Stimulated activated CD8-positive, alpha-beta memory T cell treated with anti-CD3 and anti-CD28 coated beads, Interleukin-4, amount 100 ng/mL, for 4 hours (primary cell): ENCODE measurements at places on chromosomes 11 and 22.

GRCh38 chr11:720642-721246 is 14.7 kb downstream of the EPS8L2 start:
- no peak for DNase-seq

DNA sequence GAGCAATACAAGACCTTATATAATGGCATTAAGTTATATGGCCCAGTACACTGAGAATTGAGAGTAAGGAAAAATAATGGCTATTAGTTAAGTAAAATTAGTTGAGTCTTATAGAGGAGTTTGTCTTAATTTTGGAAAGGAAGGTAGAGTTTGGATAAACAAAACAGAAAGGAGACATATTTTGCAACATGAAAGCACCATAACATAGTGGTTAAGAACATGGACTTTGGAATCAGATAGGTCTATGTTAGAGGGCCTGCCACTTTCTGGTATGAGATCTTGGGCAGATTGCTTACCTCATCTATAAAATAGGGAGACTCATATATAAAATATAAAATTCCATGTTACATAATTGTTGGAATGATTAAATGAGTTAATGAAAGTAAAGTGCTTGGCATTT is 68.9 kb downstream of the CSTPP1 start:
- DNase-seq, result no peak

DNA sequence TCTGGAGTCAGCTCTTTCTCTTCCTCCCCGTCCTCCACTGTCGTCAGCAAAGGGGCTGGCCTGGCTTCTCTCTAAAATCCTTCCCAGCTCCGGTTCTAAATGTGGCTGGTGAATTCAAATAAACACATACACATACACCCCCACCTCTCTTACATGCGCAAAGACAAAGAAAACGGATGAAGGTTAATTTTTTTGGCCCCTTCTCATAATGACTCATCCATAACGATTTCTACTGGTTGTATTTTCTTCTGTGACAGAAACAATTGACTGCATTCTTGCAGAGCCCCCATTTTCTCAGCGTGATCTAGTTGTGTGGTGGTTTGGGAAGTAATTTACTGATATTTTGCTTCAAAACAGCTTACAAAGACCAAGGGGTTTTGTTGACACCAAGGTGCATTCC is 130.0 kb upstream of the NTM start:
- no peak for DNase-seq

- no peak for DNase-seq
These were observed 836 bp downstream of the SPON1 start for GRCh38 chr11:13963169-13963948.

DNA sequence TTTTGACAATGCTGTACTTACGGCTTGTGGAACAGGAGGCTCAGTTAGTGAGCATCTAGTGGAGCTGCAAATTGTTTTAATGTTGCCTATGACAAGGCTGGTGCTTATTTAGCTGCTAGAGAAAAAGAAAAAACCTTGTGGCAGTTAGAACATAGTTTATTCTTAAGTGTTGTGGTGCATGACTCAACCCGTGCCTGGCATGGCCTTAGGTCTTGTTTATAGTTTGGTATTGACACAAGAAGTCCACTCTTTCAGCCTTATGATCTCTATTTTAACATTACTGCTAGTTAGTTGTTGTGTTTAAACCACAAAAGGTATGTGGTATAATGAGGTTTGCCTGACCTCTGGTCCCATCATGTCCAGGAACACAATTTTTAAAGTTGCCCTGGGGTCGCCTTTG is 744.6 kb downstream of the FAM181B start:
- no peak for DNase-seq

GRCh38 chr11:100872951-100873740 is 186.1 kb downstream of the ARHGAP42 start:
- DNase-seq, result no peak

DNA sequence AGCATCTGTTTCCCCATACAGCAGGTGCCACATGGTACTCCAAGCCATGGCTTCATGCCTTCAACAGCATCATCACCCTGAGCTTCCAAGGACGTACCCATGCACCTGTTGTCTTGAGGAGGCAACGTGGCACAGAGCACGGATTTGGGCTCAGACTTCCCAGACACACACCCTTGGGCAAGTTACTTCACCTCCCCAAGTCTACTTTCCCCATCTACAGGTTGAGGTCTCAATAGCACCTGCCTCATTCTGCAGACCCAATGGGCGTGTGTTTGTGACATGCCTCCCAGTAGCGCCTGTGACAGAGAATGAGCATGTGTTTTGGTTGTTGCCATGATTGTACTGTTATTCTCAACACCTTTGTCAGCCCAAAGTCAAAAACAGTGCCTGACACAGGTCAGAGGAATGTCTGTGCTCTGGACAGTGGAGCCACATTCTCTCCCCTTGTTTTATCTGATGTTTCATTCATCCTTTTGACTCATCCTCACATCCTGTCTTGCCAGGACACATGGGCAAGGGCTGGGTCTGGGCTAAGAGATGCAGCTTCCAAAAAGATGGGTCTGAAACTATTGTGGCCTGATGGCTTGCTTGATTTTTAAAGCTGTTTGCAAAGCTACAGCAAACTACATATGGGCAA is 53.4 kb upstream of the CCND1 start:
- DNase-seq, result no peak

- DNase-seq, result no peak
These were observed 24.5 kb upstream of the CCDC134 start for GRCh38 chr22:41775976-41776375.

GRCh38 chr11:10838881-10839280 is 19.0 kb downstream of the ZBED5 start:
- no peak for DNase-seq

GRCh38 chr22:23219822-23220484 is 39.6 kb downstream of the BCR start:
- no peak for DNase-seq

GRCh38 chr11:35158701-35159510 is 19.9 kb downstream of the CD44 start:
- no peak for DNase-seq

- DNase-seq, result no peak
These were observed 6.4 kb downstream of the ANO5 start for GRCh38 chr11:22199243-22199642.

DNA sequence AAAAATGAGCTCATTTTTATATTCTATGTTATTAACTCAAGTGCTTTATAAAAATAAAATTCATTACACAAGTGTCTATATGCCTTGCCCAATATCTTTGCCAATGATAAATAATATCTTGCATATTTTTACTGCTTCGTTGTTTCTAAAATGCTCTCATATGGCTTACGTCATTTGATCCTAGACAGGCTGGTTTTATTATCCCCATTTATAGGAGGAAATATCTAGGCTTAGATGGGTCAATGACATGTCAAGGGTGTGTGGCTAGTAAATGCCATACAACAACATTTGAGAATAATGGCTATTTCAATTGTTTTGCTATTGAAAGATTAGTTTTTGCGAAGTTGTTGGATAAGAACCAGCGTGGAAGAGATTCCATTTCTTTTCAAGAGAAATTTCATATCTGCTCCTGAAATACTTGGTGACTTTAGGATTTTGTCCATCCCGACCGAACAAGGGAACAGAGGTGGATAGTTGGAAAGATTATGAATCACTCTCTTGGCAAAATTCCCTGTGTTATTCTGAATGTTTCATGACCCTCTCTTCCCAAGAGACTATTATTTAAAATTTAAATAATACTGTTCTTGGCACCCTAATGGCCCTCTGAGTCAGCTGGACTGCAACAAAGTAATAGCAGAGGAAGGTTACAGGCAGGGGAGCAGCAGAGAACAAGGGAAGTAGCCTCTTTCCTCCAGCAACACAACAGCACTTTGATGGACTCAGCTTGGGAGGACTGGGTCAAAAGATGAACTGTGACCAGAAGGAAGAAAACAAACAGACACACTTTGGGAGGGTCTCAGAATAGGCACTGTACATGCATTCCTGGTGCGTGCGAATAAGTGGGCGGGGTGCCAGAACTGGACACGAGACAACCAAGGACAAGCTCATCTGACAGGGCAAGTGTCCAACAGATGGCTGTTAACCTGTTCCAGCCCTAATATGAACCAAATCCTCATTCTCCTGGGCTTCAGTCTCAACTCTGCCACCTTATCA is 94.5 kb downstream of the ME3 start:
- no peak for DNase-seq

- no peak for DNase-seq
These were observed 12.9 kb upstream of the CAT start for GRCh38 chr11:34425867-34426266.

DNA sequence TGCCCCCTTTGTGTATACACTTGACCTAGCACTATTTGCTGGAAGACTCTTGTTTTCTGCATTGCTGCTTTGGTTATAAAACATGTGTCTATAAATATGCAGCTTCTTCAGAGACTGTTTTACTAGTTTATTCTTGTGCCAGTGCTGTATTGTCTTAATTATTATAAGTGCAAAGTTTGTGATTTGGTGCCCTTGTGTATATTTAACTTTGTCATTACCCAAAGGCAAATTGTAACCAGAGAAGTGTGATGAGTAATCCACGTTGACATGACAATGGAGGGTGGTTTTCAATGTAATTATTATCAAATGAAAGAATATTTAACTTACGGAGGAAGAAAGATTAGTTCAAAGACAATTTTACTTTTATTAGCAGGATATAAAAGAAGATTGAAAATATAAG is 75.0 kb upstream of the PRODH start:
- no peak for DNase-seq

DNA sequence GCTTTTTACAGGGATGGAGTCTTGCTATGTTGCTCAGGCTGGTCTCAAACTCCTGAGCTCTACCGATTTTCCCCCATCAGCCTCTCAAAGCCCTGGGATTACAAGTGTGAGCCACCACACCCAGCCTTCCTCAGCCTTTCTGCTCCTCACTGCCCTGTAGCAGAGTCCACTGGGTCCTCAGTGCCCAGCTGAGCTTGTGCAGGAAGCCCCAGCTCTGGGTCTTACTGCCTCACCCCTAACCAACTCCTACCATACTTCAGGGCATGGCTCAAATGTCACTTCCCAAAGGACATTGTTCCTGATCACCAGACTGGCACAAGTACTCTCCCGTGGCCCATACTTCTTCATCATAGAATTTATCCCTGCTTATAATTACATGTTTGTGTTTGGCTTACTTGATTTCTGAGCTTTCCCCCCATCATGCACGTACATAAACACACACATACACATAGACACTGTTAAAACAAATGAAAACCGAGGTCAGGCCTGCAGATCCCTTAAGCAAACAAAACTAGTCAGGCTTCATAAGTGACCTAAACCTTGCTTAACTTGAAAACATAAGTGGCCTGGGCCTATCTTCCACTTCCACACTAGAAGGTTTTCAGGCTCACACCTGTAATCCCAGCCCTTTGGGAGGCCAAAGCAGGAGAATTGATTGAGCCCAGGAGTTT is 14.0 kb upstream of the SLC43A3 start:
- DNase-seq, result no peak

DNA sequence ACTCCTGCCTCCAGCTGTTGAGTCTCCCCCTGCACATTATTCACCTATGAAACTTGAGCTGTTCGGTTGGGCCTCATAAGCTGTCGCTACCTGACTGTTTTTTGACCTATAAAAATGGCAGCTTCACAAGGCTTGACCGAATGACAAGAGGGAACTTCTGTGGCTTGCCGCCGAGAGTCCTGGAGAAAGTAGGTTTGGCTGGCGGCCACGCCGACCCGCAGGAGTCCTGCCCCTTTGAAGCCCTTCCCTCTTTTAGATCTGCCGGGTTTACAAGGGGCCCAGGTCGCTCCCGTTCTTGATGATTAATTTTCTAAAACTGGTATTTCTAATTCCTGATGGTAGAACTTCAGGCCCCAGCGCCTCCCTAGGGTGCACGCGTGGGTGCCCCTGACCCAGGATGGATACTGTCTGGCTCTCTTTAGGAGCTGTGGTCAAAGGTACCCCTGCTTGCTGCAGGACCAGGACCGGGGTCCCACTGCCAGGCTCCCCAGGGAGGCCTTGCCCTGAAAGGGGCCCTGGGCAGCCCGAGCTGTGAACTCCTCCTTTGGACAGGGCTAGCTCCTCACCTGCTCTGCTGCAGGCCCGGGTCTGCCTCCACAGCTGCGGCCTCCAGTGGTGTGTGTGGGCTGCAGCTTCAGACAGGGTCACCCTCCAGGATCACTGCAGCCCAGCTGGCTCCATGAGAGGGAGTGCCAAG is 171.8 kb downstream of the CTTN start:
- DNase-seq, result no peak

DNA sequence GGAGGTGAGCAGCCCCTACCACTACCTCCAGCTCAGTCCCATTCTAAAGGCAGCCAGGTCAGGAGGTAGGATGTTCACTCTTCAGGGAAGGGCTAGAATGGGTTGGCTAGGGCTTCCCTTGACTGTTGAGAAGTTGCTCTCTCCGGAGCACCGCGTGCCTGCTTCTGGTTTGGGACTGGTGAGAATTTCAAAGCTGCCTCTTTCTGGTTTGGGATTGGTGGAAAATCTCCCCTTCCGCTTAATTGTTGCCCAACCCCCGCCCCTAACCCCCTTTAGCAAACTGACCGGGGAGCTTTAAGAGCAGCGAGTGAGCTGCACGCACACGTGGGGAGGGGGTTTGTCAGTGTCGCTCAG is 686 bp downstream of the USP2 start:
- no peak for DNase-seq

GRCh38 chr11:78202733-78203167 is 14.0 kb downstream of the USP35 start:
- no peak for DNase-seq

DNA sequence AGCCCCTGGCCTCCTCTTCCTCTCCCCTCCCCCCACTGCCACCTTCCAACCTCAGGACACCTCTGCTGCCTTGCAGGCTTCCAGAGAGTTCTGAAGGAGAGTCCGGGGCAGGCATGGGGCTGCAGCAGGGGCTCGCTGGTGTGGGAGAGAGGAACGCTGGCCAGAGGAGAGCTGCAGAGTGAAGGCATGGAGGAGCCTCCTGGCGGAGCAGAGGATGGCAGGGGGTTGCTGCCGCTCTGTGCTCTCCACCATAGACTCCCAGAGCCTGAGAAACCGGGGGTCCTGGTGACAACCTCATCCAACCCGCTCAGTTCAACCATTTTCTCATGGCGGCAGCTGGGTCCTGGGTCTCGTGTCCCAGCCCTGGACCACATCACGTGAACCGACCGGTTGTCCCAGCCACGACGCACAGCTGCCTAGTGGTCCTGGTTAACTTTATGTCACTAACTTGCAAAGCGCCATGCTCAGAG is 17.5 kb downstream of the MRGPRG start:
- DNase-seq, result no peak
